ENCODE measurements at places on chromosomes 7 and 10.

DNA sequence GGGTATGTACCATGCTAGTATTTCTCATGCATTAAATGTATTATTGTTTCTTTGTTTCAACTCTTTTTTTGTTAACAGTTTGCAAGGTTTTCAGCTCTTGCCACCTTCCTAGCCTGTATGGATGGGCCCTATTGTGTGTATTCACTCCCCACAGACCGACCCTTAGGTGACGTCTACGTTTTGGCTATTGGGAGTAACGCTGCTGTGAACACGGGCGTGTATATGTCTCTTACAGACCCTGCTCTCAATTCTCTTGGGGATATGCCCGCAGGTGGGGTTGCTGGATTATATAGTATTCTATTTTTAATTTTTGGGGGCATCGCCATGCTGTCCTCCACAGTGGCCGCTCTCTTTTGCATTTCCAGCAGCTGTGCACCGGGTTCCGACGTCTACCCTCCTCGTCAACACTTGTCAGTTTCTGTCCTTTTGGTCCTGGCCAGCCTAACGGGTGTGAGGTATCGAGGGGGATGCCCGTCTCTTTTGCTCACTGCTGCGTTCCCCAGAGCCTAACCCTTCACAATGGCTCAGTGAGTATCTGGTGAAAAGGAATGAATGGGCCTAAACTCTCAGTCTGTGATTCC lies 64.1 kb upstream of the GNA12 start:
- no peak for DNase-seq

- DNase-seq, result no peak
Measured at GRCh38 chr10:102555781-102556328, 52.1 kb downstream of the SUFU start.

DNA sequence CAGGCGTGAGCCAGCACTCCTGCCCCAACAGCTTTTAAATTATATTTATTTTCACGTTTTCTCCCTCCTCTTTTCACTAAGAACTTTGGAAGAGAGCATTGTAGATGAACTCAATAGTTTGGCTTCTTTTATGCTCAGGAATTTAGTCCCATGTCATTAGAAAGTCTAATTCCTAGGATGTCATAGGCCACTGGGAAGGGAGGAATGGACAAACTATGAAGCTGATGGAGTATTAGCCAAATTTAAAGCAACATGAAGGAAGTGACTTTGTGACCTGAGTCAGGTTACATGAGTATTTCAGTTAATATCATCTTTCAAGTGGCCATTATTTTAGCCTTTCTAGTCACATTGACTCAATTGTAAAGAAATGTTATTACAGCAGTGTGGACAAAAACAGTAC lies 18.0 kb upstream of the OPN4 start:
- no peak for DNase-seq

DNA sequence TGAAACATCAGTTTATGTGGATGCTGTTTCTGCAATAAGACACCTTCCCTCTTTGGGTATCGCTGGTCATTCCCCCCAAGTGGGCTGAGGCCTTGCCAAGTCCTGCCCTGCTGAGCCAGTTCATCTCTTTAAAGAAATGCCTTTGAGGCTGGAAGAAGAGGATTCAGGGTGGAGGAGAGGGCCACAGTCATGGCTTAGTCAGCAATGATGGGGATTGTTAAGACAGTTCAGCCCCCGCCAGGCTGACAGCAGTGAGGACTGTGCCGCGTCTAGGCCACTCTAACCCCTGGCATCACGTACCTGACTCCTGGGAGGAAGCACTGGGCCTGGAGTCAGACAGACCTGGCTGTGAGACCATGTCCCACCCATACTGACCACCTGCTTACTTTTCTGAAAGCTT lies 48.3 kb downstream of the PNLIPRP2 start:
- DNase-seq, result no peak
